Mesendoderm (in vitro differentiated cells): ENCODE measurements at places on chromosomes 2 and 18.

GRCh38 chr2:86622519-86623042 lies 1.1 kb downstream of the RNF103 start:
- peak overlapping the region; percentile 98 for H3K27ac ChIP-seq
- H3K36me3 ChIP-seq: no peaks in the 10 kb centered on the region
- H3K4me1 ChIP-seq: no peaks in the 10 kb centered on the region
- H3K27me3 ChIP-seq: no peaks in the 10 kb centered on the region
- peak; percentile 43 for DNase-seq

- H3K27me3 ChIP-seq: no peaks in the 10 kb centered on the region
- no peak overlapping the region for H3K4me3 ChIP-seq
- H3K36me3 ChIP-seq: no peaks in the 10 kb centered on the region
- DNase-seq: no peak
- no peaks in the 10 kb centered on the region for H3K4me1 ChIP-seq
- no peak overlapping the region for H3K27ac ChIP-seq
Measured at GRCh38 chr2:38658613-38659012, 7.3 kb upstream of the GALM start.

DNA sequence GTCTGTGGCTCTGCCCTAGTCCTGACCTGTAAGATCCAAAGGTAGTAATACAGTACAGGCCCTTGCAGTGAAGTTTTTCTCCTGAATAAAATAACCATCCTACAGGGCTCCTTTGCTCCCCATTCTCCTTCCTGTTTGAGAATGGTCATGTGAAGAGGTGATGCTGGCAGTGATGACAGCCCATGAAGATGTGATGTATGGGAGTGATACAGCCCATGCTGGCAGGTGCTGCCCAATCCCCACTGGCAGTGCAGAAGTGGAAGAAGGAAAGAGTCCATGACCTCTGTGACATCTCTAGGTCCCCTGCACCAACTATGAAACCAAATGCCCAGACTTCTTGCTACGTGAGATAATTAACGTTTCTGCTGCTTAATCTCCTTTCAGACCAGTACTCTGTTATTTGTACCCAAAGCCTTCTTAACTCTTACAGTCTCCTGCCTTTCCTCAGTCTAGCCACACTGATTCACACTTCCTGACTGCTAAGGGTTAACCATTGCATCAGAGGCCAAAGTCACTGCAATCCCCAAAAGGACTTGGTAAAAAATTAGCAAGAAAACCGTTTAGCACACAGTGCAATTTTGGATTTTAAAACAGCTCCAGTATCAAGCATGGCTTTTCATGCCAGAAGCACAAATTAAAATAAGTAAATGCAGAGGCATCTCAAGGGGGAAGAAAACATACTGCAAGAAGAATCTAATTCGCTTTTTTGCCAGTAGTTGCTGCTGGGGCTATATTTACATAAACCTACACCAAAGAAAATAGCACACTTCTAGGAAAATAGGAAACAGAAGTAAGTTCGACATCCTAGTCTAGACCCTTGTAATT lies 98.0 kb downstream of the STK39 start:
- H3K4me1 ChIP-seq: no peaks in the 10 kb centered on the region
- H3K36me3 ChIP-seq: no peaks in the 10 kb centered on the region
- no peak overlapping the region for H3K27ac ChIP-seq

GRCh38 chr2:20565623-20566236 lies 85.2 kb downstream of the HS1BP3 start:
- H3K27me3 ChIP-seq: no peaks in the 10 kb centered on the region
- no peak for DNase-seq
- H3K4me3 ChIP-seq: no peak overlapping the region
- H3K4me1 ChIP-seq: peaks cover 10% of the 10 kb centered on the region
- H3K27ac ChIP-seq: no peak overlapping the region

DNA sequence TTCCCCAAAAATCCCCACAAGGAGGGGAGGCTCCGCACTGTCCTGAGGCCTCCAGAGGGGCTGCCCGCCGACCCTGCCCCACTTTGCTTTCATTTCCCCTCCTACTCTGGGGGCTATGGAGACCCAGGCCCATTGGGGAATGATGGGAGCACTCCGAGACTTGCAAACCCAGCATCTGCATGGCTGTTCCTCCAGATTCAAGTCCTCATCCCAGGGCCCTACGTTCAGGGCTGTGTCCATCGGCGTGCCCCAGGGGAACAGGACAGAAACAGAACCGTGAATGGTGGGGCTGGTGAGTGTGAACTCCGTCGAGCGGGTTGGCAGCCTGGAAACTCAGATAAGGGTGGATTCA lies 116.1 kb upstream of the HDAC4 start:
- H3K27me3 ChIP-seq: no peaks in the 10 kb centered on the region
- no peaks in the 10 kb centered on the region for H3K36me3 ChIP-seq
- H3K27ac ChIP-seq: no peak overlapping the region
- no peaks in the 10 kb centered on the region for H3K4me1 ChIP-seq
